ENCODE measurements at places on chromosomes 11 and 22.

DNA sequence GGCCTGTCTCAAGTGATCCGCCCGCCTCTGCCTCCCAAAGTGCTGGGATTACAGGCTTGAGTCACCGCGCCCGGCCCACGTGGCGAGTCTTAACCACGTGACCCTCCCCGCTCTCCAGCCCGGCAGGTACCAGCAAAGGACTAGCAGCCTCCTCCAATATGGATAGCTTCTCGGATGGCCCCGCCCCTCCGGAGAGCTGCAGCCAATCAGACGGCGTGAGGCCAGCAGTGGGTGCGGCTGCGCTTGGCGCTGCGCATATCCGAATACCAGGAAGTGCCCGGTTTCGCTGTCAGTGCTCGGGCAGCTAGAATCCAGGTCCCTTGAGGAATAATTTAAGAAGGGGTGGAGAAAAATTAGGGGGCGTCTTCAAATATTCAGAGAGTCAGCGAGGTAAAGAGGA is 14.7 kb upstream of the PISD start:
- DNase-seq = peak; percentile 95

GRCh38 chr11:124285610-124286344 is 28.0 kb downstream of the OR8D1 start:
- no peak for DNase-seq

- no peak for DNase-seq
Measured at GRCh38 chr11:78635814-78636506, 61.3 kb upstream of the NARS2 start.

DNA sequence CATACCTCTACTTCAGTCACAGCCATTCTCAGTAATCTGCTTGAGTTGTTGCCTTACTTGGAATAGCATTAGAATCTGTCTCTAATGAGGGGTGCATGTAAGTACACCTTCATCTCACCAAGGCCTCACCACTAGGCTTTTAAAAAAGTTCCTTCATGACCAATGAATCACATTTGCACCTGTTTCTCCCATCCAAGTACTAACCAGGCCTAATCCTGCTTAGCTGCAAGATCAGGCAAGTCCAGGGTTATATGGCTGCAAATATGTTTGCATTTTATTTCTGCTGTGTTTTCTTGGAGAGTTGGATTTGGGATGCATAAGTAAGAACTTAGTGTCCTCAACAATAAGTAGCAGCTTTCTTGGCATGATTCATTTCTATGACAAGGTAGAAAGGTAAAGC is 66.9 kb downstream of the BBOX1 start:
- DNase-seq = no peak

- peak; percentile 79 for DNase-seq
Measured at GRCh38 chr11:57527056-57527631, 3.4 kb downstream of the TIMM10 start.

DNA sequence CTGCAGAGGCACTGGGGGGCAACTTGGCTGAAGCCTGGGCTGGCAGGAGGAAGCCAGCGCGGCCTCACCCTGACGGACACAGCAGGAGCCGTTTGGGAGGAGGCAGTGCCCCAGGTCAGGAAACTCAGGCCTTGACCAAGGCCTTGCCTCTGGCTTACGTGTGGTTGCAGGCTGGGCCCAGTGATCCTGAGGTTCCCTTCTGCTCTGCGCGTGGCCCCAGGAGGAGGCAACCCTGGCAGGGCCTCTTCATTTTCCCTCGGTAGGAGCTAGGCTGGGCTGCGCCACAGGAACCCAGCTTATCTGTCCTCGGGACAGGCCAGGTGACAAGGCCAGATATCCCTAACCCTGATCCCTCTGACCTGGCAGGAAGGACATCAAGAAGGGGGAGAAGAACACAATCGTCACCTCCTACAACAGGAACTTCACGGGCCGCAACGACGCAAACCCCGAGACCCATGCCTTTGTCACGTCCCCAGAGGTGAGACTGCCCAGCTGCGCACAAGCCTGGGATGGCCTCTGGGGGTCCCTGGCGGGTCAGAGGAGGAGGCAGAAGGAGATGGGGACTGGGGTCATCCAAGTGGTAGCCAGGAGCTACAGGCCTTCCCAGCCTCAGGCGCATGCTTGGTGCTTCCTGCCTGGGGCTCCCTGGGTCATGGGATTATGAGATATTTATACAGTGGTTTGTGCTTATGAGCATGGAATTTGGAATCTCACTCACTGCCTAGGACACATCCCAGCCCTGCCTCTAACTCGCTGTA is 20.6 kb downstream of the POLR3H start:
- no peak for DNase-seq

DNA sequence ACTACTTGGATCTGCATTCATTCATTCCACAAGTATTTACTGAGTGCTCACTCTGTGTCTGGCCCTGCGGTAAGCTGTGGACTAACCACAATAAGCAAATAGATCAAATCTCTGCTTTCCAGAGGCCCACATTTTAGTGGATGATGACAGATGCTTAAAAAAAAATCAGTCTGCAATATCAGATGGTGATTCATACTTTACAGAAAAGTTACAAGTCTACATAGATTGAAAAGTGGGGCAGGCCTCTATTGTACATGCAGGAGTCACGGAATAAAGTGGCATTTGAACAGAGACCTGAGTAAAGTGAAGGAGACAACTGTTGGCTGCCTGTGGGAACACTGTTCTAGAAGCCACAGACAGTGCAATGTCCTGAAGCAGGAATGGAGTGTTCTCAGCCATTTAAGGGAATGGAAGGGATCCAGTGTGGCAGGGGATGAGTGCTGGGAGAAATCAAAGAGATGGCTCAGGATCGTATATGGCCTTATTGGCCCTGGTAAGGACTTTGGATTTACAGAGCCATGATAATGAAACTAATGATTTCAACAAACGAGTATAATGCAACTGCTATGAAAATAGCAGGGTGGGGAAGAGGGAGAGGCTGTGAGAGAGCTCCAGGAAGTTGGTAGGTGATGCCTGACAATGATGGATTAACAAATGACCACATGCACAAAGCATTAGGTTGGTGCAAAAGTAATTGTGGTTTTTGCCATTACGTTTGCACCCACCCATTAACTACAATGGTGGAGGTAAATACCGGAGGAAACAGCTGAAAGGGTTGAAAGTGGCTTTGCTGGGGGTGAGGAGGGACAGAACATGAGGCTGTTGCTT is 31.1 kb downstream of the TMEM45B start:
- DNase-seq = peak; percentile 28

- DNase-seq = peak; percentile 50
Measured at GRCh38 chr22:20128902-20129746, 2.5 kb upstream of the ZDHHC8 start.

- DNase-seq = no peak
Measured at GRCh38 chr11:99148352-99148751, 127.6 kb downstream of the CNTN5 start.

DNA sequence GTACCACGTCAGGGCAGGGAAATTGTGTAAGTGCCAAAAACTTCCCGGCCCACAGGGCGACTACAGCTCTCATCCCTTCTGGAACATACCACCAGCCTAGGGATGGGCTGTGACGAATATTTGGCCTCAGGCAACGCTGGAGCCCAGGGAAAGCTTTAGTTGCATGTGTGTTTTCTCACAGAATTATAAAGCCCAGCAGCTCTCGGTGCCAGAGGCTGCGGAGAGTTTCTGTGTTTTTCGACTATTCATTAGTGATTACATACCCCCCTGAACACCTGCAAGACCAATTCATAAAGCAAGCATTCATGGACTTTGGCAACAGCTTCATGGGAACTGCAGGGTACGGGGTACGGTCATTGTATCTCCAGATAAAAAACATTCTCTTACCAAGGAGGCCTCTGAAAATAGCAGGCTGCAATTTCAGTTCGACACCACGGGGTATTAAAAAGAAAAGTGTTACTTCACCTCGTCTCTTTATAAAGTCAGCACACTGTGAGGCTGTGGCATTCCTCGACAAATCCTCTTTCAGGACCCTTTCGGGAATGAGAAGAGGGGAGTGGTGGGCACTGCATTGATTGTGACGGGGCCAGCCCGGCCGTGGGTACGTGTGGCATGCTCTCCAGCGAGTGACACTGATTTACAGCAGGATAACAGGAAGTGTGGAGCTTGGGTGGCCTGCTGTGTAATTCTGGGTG is 243.6 kb upstream of the SORL1-AS1 start:
- DNase-seq = no peak

GRCh38 chr11:22775248-22775647 is 54.4 kb downstream of the SVIP start:
- DNase-seq = no peak

DNA sequence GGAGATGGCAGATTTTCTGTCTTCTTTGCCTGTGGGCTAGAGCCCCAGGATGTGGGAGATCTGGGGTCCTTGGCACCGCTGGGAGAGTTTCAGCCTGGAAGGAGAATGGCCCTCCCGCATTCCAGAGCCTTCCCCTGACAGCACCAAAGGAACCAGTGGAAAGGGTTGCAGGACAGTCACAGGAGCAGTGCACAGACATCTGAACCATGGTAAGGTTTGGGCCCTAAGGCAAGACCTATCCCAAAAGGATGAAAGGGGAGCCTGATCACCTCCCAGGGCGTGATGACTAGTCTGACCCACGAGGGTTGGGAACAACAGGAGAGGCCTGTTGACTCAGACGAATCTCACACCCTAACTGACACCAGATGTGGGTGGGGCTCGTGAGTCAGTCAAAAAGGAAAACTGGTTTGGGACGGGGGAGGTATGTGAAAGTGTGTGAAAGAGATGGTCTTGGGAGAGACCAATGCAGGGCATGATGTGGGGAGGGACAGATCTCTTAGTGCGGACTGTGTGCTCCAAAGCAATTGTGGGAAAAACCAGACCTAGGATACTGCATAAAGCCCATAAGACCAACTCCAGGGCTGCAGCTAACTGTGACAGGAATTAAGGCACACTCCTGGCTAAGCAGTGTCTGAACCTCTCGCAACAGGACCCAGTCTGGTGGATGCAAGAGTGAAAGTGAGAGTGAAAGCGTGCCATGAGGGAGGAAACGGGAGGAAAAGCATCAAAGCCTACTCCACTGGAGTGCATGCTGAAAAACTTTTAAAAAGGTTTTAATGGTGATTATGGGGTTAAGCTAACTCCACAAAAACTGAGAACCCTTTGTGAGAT is 39.1 kb upstream of the GLYAT start:
- DNase-seq = no peak

DNA sequence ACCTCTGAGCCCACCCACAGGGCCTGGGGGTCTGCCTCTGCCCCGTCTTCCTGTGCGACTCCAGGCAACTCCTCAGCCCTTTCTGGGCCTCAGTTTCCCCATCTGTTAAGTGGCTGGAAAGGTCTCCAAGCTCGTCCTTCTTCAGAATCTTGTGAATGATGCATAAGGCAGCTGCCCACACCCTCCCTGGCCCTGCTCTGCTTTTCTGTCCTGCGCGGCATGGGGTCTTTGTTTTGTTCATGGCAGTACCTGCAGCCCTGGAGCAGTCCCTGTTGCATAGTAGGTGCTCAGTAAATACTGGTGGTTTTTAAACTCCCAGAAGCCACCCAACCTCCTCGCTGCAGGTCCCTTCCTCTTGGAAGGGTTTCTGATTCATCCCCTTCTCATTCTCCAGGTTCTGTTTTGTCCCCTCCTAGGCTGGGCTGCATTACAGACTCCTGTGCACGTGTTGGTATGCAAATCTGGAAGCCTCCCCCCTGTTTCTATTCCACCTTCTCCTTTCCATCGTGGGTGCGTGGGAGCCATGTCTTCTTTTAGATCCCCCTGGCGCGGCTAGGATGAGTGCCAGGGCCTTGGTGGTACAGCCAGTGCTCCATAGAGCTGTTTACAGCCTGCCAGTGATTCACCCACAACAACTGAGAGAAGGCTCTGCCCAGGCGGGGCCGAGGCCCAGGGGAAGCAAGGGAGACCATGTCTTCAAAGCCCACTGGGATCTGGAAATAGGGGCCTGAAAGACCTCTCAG is 19.3 kb upstream of the SYT7 start:
- no peak for DNase-seq

GRCh38 chr11:36729825-36730224 is 131.8 kb upstream of the RAG2 start:
- DNase-seq = no peak

DNA sequence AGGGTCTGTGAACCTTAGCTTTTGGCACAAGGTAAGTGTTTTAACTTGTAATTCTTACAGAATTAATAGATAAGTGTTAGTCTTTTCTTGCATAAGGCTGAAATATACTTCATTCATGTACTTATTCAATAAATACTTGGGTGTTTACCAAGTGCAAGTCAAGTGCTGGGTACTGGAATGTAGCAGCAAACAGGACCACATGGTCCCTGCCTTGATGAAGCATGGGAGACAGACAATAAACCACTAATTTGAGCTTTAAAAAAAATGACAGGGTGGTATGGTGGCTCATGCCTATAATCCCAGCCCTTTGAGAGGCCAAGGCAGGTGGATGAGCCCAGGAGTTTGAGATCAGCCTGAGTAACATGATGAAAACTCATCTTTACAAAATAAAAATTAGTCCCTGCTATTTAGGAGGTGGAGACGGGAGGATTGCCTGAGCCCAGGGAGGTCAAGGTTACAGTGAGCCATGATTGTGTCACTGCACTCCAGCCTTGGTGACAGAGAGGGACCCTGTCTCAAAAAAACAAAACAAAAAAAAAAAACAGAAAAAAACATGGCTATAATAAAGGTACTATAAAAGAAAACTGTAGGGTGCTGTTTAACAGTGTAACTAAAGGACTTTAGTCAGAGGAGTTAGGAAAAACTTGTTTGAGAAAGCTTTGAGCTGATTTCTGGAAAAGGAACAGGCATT is 11.1 kb downstream of the CCDC83 start:
- DNase-seq = no peak
